Activated CD8-positive, alpha-beta T cell treated with anti-CD3 and anti-CD28 coated beads, Interleukin-2, amount 10 ng/mL, durations not matched to agents 7 days and 5 days (primary cell): ENCODE measurements at places on chromosomes 7 and 10.
A peak's percentile ranks its signal among the peaks of the same experiment; 100 is the strongest.

DNA sequence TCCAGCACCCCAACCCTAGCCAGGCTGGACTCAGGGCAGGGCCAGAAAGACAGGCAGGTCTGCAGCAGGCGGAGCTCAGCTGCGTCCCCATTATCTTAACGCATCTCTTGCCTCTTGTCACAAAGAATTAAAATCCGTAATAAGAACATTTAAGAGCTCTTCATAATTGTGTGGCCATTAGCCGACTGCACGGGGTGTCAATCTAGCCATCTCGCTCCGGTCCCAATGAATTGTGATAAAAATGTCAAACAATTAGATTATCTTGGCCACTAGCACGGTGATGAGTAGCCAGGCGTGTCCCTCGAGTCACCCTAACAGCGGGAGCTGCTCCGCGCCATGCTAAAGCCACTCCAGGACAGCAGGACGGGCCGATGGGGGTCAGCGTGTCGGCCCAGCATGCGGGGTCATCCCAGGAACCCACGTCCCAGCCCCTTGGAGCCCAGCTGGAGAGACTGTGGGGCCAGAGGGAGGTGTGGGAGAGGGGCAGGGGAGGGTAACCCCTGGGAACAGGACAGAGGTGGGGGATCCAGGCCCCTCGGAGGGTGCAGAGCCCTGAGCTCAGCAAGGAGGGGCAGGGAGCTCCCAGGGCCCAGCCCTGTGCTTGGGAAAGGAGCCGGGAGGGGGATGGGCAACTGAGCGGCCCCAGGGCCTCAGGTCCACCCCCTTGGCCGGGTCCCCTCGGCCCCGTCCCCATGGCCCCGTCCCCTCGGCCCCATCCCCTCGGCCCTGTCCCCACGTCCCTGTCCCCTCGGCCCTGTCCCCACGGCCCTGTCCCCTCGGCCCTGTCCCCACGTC lies 17.7 kb upstream of the NKX6-2 start:
- no peak for DNase-seq

DNA sequence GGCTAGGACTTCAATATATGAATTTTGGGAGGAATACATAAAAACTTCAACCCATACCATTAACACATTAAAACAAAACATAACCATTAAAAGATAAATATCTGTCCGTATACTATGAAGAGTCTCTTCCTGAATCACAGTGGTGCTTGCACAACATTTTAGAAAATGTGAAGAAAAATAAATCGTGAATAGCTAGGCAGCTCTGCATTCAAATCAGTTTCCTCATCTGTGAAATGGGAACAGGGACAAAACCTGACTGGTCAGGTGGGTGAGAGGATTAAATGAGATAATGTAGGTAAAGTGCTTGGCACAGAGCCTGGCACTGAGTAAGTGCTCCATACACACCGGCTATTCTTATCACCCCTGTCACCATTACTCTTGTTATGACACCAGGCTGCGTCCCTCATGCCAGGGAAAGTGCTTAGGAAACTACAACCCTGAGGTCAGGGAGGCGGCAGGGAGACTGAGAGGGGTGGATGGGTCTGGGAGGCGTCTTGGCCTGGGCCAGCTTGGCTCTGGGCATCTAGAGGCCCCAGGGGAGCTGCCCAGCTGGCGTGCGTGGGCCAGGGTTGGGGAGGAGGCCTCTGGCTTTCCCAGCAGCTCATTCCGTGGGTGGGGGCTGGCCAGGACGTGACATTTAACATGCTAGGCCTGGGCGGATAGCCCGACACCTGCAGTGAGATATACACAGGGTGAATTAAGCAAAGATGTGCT lies 78.3 kb downstream of the SH3PXD2A start:
- no peak for DNase-seq

GRCh38 chr10:73965890-73966768 lies 31.8 kb upstream of the VCL start:
- DNase-seq: no peak

DNA sequence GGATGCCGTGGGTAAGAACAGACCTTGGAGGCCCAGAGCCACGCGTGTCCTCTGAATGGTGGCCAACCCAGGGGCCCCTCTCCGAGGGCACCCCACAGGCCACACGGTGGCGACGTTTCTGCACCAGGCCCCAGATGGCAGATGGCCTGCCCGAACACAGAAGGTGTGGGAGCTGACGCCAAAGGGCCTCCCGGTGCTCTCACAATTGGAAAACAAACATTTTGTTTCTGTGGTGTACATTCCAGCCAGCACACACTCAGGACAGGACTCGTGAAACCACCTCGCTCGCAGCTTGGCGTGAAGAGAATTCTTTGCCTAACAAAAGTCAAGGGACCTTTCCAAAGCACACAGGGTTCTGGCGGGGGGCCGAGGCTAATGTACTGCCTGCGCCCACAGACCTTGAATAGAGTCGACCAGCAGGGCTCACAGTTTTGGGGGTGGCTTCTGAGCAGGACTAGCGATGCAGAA lies 112.1 kb downstream of the FAM53B start:
- DNase-seq: peak; percentile 45

DNA sequence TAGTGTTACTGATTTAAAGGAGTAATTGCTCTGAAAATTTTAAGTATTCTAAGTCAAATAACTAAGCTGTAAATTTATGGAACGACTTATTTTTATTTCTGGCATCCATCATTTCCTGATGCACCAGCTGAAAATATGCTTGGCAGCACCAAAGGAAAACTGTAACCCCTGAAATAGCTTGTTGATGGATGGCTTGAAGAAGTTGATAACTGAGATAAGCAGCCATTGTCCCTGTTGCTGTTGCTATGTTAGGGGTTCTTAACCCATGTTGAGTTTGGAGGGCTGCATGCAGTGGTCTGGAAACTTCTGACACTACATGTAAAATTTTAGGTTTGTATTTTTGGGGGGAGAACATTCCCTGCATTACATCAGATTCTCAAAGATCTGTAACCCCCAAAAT lies 30.6 kb downstream of the RPA3 start:
- no peak for DNase-seq

GRCh38 chr7:158702944-158703343 lies 1.7 kb downstream of the NCAPG2 start:
- DNase-seq: no peak

- no peak for DNase-seq
These were observed 599.6 kb upstream of the POT1 start for GRCh38 chr7:125529249-125529648.

GRCh38 chr10:57142925-57143576 lies 782.0 kb upstream of the ZWINT start:
- no peak for DNase-seq

DNA sequence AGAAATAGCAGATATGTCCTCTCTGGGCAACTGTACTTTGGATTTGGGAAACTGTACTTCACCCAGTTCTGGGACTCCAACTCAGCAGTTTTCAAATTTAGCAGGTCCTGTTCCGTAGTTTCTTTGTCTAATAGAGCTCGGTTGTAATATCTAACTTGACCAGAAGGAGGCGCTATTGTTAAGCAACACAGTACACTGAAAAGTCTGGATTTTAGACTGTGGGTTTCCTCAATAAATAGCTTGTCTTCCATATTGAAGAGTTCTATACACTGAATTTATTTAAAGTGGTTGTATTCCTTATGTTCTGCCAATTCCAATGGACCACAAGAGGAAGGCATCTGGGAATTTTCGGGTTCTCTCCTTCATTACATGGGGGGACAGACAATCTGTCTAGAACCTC lies 39.8 kb downstream of the ELFN1 start:
- no peak for DNase-seq

- no peak for DNase-seq
These were observed 106.8 kb upstream of the PDCD4 start for GRCh38 chr10:110764793-110765512.

DNA sequence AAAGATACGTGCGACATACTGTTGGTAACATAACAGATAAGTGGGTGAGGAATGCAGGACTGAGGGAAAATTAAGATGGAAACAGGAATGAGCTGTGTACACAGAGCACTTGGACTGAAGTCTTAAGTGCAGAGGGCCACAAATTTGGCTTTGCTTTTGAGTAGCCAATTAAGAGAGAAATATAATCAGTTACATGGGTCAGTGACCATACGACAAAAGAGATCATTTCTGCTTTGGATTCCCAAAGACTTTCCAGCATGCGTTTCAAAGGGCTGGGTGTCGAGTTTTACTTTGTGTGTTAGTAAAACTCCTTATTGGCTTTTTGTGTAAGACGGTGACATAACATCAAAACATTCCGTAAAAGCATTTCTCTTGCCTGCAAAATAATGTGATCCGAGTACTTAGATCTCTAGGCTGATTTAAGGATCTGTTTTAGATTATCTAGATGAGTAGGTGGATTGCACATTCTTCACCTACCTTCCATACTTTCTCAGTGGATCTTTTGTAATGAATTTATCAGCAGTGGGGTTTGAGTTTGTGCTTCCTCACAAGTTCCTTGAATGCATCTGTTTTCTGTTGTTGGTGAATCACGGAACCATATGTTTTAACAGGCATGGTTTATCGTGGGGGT lies 7.5 kb downstream of the RABGEF1 start:
- DNase-seq: no peak

GRCh38 chr10:63206576-63206975 lies 73.4 kb downstream of the NRBF2 start:
- no peak for DNase-seq

DNA sequence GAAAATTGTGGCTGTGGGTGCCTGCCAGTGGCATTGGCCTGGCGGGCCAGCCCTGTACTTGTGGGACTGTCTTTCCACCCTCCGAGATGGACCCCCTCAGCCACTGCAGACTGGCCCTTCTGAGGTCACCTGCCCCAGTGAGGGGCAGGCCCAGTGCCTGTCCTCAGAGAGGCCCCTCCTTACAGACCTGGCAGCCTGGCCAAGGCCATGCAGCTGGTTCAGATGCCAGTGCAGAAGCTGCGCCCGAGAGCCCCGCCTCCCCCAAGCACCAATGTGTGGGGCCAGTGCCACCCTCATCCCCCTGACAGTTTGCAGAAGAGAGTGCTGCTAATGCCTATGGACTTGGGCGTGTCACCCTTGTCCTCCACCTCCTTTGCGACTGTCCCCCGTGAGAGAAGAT lies 10.0 kb downstream of the ZNF316 start:
- no peak for DNase-seq

DNA sequence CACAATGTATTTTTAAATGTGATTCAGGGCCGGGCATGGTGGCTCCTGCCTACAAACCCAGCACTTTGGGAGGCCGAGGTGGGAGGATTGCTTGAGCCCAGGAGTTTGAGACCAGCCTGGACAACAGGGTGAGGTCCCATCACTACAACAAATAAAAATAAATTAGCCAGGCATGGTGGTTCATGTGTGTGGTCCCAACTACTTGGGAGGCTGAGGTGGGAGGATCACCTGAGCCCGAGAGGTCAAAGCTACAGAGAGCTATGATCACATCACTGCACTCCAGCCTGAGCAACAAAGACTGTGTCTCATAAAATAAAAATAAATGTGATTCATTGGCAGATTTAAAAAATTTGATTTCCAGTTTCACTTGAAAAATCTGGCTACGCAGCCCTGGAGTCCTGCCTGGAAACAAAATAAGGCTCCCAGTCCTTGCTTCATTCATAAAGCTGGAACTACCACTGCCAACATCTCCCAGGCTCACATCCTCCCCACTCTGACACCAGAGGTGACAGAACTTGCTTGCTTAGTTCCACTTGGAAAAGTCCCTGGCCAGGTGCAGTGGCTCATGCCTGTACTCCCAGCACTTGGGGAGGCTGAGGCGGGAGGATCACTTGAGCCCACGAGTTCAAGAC lies 27.9 kb upstream of the SLC35G1 start:
- DNase-seq: no peak

- DNase-seq: no peak
These were observed 60.6 kb upstream of the AKR1C1 start for GRCh38 chr10:4902571-4903011.

GRCh38 chr7:84043661-84044191 lies 150.9 kb downstream of the SEMA3A start:
- no peak for DNase-seq

DNA sequence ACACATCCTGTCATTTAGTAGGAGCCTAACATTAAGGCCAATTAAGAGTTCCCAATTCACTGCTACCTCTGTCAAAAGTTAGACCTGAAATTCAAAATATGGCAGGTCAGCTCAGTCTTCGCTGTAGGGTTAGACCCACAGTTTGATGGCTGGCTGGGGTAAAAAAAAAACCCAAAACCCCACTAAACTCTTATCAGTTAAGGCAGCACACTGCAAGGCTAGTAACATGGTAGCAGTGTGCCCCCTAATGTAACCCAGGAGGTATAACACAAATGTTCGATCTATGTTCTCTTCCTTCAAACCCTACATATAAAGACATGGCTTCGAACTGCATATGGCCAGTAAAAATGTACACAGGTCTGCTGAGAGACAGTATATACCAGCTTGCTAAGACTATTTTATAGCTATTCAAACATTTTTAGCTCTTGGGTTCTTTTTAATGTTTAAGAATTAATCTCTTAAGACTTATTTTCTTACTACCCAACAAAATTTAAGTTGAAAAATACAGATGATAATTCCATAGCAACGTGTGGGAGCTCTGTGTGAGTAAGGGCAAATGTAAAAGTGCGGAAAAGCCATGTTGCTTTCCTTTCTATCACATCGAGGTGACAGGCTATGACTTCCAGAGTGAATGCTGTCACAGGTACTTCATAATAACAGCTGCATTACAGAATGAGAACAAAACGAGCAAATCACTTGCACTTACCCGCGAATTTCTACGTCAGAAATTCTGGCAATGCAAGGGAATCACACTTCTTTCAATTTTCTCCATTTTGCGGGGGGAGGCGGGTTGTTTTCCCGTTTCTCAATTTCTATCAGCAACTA lies 168.4 kb upstream of the IMMP2L start:
- no peak for DNase-seq

DNA sequence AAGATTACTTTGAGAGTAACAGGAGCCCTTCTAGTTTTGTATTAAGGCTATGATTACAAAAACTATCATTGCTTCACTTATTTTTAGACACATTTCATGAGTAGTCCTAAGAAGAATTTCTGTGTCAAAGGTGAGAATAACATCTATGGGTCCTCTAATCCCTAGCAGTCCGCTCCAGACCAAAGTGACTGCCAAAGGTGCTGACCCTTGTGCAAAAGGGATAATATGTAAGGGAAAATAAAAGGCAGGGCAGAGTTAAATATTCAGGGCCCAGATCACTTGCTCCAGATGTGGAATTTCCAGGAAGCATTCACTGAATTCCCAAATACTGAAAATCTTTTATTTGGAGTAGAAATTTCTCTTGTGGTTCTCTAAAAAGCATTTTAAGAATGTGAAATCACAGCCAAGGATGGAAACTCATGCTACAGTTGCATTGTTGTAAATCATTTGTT lies 29.3 kb downstream of the RHOBTB1 start:
- no peak for DNase-seq
